ENCODE measurements at places on chromosomes 16 and 17. TPM values are rescaled to one million over a fixed set of nuclear protein-coding genes. Genes with fewer than 3 reads are reported as not detected.

DNA sequence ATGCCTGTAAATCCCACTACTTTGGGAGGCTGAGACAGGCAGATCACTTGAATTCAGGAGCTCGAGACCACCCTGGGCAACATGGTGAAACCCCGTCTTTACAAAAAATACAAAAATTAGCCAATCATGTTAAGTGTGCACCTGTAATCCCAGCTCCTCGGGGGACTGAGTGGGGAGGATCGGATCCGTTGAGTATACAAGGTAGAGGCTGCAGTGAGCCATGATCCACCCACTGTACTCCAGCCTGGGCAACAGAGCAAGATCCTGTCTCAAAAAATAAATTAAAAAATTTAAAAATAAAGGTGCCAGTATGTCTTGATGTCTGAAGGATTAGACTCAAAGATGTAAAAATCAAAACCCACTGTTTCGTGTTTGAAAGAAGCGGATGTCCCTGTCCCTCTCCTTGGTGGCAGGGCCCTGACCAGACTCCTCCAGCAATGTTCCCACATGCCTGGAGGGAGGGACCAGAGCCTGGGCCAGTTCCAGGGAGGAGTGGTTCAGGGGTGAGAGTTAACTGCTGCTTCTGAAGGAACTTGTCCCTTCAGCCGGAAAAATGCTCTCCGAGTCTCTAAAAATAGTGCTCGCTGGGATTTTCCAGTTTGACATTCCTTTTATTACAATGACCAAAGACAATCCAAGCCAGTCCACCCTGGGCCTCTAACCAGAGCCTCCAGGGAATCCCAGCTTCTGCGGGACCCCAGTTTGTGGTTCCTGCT is 9.4 kb upstream of the CMTM4 start:
- DNase-seq = no peak
- H3K27ac ChIP-seq = no peak overlapping the region
- H3K4me1 ChIP-seq = peaks cover under 1% of the 10 kb centered on the region
- H3K4me3 ChIP-seq = no peak overlapping the region
- peaks cover under 1% of the 10 kb centered on the region for H3K36me3 ChIP-seq

- H3K36me3 ChIP-seq = no peaks in the 10 kb centered on the region
- DNase-seq = no peak
- no peak overlapping the region for H3K27ac ChIP-seq
- H3K4me3 ChIP-seq = no peak overlapping the region
Observed at GRCh38 chr17:41511116-41511515, 5.7 kb upstream of the KRT13 start.

CACNA1G gene
- total RNA-seq = 0.11 TPM

TNFRSF17 gene
- total RNA-seq = not detected

GNG13 gene
- total RNA-seq = not detected

XAF1 gene
- 280 TPM for total RNA-seq

RAB11FIP4 gene
- 38.5 TPM for total RNA-seq

DNA sequence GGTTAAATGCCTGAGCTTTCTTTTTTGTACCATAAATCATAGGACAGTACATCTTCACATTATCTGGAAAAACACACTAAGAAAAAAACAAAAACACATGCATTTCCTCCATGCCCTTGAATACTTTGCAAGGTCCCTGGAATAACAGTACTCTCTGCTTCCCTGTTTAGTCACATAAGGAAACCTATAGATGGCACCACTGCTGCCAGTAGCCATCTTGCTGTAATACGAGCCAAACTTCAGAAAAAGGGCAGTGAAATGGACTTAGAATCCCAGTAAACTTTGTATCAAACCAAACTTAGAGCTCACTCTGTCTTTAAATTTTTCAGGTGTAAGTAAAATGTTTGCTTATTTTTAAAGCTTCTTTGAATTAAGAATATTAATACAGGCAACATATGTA is 435.5 kb downstream of the KCNJ2 start:
- H3K4me1 ChIP-seq = no peaks in the 10 kb centered on the region
- no peak overlapping the region for H3K4me3 ChIP-seq
- H3K36me3 ChIP-seq = no peaks in the 10 kb centered on the region
- no peaks in the 10 kb centered on the region for H3K27me3 ChIP-seq

- H3K4me1 ChIP-seq = peaks cover 16% of the 10 kb centered on the region
- no peak overlapping the region for H3K27ac ChIP-seq
- peaks cover 83% of the 10 kb centered on the region for H3K27me3 ChIP-seq
- no peak overlapping the region for H3K4me3 ChIP-seq
Observed at GRCh38 chr17:61456061-61456681, 3.9 kb downstream of the TBX4 start.

- H3K4me1 ChIP-seq = peaks cover 13% of the 10 kb centered on the region
- H3K36me3 ChIP-seq = peaks cover 2% of the 10 kb centered on the region
- H3K4me3 ChIP-seq = no peak overlapping the region
- no peaks in the 10 kb centered on the region for H3K27me3 ChIP-seq
- H3K27ac ChIP-seq = no peak overlapping the region
Observed at GRCh38 chr16:3695610-3696369, 21.5 kb downstream of the TRAP1 start.

TEX19 gene
- total RNA-seq = not detected

- H3K27ac ChIP-seq = no peak overlapping the region
- no peaks in the 10 kb centered on the region for H3K27me3 ChIP-seq
- H3K36me3 ChIP-seq = peaks cover 27% of the 10 kb centered on the region
- no peak overlapping the region for H3K4me3 ChIP-seq
Observed at GRCh38 chr16:81464279-81464678, 19.7 kb downstream of the CMIP start.

- no peaks in the 10 kb centered on the region for H3K27me3 ChIP-seq
- H3K4me3 ChIP-seq = no peak overlapping the region
- H3K27ac ChIP-seq = no peak overlapping the region
- H3K4me1 ChIP-seq = peaks cover 6% of the 10 kb centered on the region
- no peak for DNase-seq
Observed at GRCh38 chr16:27638833-27639560, 89.1 kb downstream of the KATNIP start.

DNA sequence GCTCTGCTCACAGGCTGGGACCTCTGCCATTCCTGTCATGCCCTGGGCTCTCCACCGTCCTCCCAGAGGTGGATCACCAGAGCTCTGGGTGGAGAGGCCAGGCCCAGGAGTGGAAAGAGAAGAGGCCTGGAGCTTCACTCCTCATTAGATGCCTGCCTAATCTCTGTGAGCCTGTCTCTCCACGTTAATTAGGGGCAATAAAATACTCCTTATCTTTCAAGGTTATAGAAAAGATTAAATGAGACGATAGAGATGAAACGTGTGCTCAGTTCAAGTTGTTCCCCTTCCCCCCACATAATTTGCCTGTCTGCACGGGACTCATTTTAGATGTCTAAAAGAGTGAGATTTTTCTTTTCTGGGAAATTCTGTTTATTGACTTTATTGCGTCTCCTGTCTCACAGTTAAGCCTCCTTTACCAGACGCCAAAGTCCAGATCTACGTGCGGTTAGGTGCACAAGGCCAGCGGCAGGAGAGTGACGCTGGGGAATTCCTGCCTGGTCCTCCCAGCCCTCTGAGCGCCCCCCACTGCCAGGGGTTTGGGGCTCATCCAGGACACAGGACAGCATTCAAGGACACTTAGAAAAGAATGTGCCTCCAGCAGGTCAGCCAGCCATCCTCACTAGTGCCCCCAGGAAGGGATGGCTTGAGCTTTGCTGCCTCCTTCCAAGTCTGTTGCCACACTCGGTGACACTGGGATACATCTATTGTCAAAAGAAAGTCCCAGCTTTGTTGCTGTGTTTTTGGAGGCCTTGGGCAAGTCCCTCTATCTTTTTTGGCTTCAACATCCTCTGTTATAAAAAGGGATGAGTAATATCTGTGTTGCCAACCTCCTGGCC is 42.3 kb downstream of the TBX4 start:
- H3K4me1 ChIP-seq = peaks cover 3% of the 10 kb centered on the region
- H3K36me3 ChIP-seq = no peaks in the 10 kb centered on the region
- no peak overlapping the region for H3K27ac ChIP-seq
- peaks cover 11% of the 10 kb centered on the region for H3K27me3 ChIP-seq
- DNase-seq = no peak

ACAP1 gene
- total RNA-seq = 710 TPM

- DNase-seq = no peak
- peak overlapping the region; percentile 38 for H3K27ac ChIP-seq
- H3K4me1 ChIP-seq = peaks cover 2% of the 10 kb centered on the region
- no peaks in the 10 kb centered on the region for H3K36me3 ChIP-seq
- H3K27me3 ChIP-seq = no peaks in the 10 kb centered on the region
- no peak overlapping the region for H3K4me3 ChIP-seq
Observed at GRCh38 chr16:11412175-11412904, 67.1 kb downstream of the RMI2 start.

DNA sequence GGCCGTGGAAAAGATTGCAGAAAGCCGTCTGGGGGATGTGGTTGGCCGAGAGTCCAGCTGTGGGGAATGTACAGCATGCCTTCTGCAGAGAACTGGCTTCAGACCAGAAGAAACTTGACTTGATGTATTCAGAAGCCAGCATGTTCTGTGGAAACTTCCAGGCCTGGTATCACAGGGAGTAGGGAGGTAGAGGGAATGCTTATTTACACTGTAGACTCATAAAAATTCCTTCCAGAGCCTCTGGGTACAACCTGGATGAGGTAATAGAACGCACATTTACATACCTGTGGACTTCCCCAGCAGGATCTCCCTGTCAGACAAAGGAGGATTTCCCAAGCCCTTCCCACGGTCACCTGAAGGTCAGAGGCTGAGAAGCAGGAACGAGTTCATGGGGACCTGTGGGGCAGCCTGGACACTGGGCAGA is 11.8 kb upstream of the GAS7 start:
- H3K27ac ChIP-seq = no peak overlapping the region
- no peaks in the 10 kb centered on the region for H3K4me1 ChIP-seq
- H3K36me3 ChIP-seq = no peaks in the 10 kb centered on the region
- no peaks in the 10 kb centered on the region for H3K27me3 ChIP-seq

DNA sequence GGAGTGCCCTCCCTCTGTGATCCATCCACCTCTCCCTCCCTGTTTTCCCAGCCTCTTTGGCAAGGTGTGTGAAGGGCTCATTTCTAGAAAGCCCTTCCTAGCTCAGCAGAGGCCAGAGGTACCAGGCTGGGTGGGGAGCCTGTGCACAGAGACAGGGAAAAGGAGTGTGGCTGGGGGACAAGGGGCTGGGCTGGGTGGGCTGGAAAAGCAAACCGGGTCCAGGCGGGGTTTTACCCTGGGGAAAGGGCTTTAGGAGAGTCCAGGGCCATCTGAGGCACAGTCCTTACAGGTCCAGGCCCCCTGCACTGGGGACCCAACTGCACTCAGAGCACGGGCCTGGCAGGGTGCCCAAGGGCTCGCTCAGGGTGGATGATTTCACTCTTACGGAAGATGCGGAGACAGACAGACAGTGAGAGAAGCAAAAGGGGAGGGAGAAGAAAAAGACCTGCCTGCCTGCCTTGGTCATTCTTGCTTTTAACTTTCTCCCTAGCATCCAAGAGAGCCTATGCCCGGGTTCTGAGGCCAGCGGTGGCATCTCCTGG is 7.0 kb downstream of the CRHR1 start:
- H3K27me3 ChIP-seq = peaks cover 39% of the 10 kb centered on the region
- DNase-seq = no peak
- H3K27ac ChIP-seq = no peak overlapping the region
- H3K4me3 ChIP-seq = no peak overlapping the region
- no peaks in the 10 kb centered on the region for H3K4me1 ChIP-seq

DNA sequence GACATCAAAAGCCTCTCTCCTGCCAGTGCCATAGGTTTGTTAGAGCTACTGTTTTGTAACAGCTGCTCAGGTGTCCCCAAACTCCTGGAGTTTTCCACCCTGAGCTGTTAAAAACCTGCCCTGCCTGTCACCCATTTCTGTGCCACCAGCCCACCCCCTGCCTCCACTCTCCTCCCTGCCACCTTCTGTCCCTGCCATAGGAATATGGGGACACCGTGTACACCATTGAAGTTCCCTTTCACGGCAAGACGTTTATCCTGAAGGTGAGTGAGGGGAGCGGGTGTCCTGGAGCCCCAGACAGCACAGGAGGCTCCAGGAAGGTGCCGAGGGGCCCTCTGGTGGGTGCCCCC is 5.2 kb upstream of the TCAP start:
- H3K36me3 ChIP-seq = peaks cover 5% of the 10 kb centered on the region
- no peak for DNase-seq
- peak overlapping the region; percentile 80 for H3K27ac ChIP-seq
- H3K4me3 ChIP-seq = no peak overlapping the region
- peaks cover 11% of the 10 kb centered on the region for H3K4me1 ChIP-seq
- no peaks in the 10 kb centered on the region for H3K27me3 ChIP-seq

DNA sequence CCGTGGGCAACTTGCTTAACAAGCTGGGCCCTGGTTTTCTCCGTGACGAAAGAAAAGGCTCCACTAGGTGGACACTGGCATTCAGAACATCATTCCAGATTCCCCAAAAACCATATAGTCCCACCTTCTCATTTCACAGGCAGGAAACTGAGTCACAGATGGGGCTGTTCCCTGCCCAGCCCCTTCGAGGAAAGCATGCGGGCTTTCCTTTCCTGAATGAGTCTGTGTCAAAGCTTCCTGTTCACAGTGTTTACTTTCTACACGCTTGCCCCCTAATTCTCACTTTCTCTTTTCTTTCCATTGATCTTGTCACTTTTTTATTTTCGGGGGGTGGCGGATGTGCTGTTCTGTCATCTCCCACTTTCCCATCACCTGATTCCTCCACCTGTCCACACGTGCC is 10.3 kb upstream of the LGALS9 start:
- H3K4me3 ChIP-seq = peak overlapping the region; percentile 52
- no peak for DNase-seq
- H3K36me3 ChIP-seq = peaks cover 13% of the 10 kb centered on the region

- no peaks in the 10 kb centered on the region for H3K36me3 ChIP-seq
- H3K4me3 ChIP-seq = no peak overlapping the region
- H3K4me1 ChIP-seq = peaks cover 16% of the 10 kb centered on the region
- H3K27ac ChIP-seq = no peak overlapping the region
- H3K27me3 ChIP-seq = peaks cover 38% of the 10 kb centered on the region
Observed at GRCh38 chr17:42055496-42055895, 5.1 kb upstream of the C17orf113 start.

CFAP20 gene
- 40.6 TPM for total RNA-seq

KRTAP1-5 gene
- not detected for total RNA-seq

ST6GALNAC2 gene
- total RNA-seq = 3.9 TPM

- peaks cover 5% of the 10 kb centered on the region for H3K4me1 ChIP-seq
- no peak for DNase-seq
- H3K4me3 ChIP-seq = no peak overlapping the region
- no peaks in the 10 kb centered on the region for H3K36me3 ChIP-seq
- H3K27ac ChIP-seq = no peak overlapping the region
Observed at GRCh38 chr17:9208381-9209105, 187.2 kb downstream of the NTN1 start.

CNGB1 gene
- total RNA-seq = not detected

GRCh38 chr16:70298988-70299938 is at the start of gene DDX19B:
Gene DDX19B (plus strand): TSS chr16:70299186. CDS start chr16:70299298, 112 bp downstream.
- H3K4me1 ChIP-seq = peaks cover 23% of the 10 kb centered on the region
- H3K36me3 ChIP-seq = peaks cover 25% of the 10 kb centered on the region
- no peaks in the 10 kb centered on the region for H3K27me3 ChIP-seq
- peak; percentile 77 for DNase-seq

All from activated naive CD8-positive, alpha-beta T cell treated with anti-CD3 and anti-CD28 coated beads, Interleukin-2, amount 10 ng/mL, durations not matched to agents 7 days and 5 days (primary cell).